ENCODE measurements at places on chromosomes 16 and 17. TPM values are rescaled to one million over a fixed set of nuclear protein-coding genes. Genes with fewer than 3 reads are reported as not detected.

RNU2-1 gene
- total RNA-seq, result not detected

SHISA9 gene
- total RNA-seq, result 0.13 TPM

NEUROD2 gene
- not detected for total RNA-seq

MT1E gene
- 0.69 TPM for total RNA-seq

TVP23B gene
- total RNA-seq, result 65.8 TPM

NOG gene
- total RNA-seq, result 0.78 TPM

KDM8 gene
- total RNA-seq, result 3.0 TPM

TRIM72 gene
- 0.03 TPM for total RNA-seq

PABPN1L gene
- not detected for total RNA-seq

PRAC2 gene
- not detected for total RNA-seq

RCVRN gene
- total RNA-seq, result not detected

PTX4 gene
- total RNA-seq, result not detected

TNS4 gene
- 213 TPM for total RNA-seq

PPY gene
- not detected for total RNA-seq

GAA gene
- total RNA-seq, result 47.4 TPM

NPLOC4 gene
- 108 TPM for total RNA-seq

TBC1D28 gene
- total RNA-seq, result not detected

DNASE1L2 gene
- total RNA-seq, result 0.80 TPM

C16orf86 gene
- total RNA-seq, result not detected

KRTAP2-1 gene
- total RNA-seq, result not detected

GPR139 gene
- not detected for total RNA-seq

ITPRIPL2 gene
- total RNA-seq, result 18.3 TPM

MYO1D gene
- total RNA-seq, result 2.6 TPM

NDRG4 gene
- 28.5 TPM for total RNA-seq

SLFN12L gene
- not detected for total RNA-seq

CEP295NL gene
- 0.48 TPM for total RNA-seq

TGFB1I1 gene
- 65.2 TPM for total RNA-seq

FOXO3B gene
- total RNA-seq, result 3.2 TPM

PEX12 gene
- total RNA-seq, result 9.2 TPM

CISD3 gene
- 93.5 TPM for total RNA-seq

TBC1D3K gene
- not detected for total RNA-seq

CHTF8 gene
- 102 TPM for total RNA-seq

OR3A3 gene
- not detected for total RNA-seq

SCIMP gene
- total RNA-seq, result not detected

FBXO39 gene
- not detected for total RNA-seq

FBXW10 gene
- total RNA-seq, result 1.1 TPM

LLGL2 gene
- 32.7 TPM for total RNA-seq

CTRB2 gene
- not detected for total RNA-seq

TBC1D3I gene
- total RNA-seq, result 0.28 TPM

MPV17L gene
- total RNA-seq, result 5.9 TPM

NPIPB6 gene
- total RNA-seq, result 1.9 TPM

SPPL2C gene
- total RNA-seq, result not detected

ENGASE gene
- total RNA-seq, result 19.0 TPM

MSLN gene
- total RNA-seq, result 3.3 TPM

ITGB3 gene
- 5.1 TPM for total RNA-seq

MPP2 gene
- 1.3 TPM for total RNA-seq

KIF2B gene
- total RNA-seq, result not detected

PDILT gene
- not detected for total RNA-seq

DNAH9 gene
- total RNA-seq, result not detected

CORO6 gene
- total RNA-seq, result 7.5 TPM

PRDM7 gene
- total RNA-seq, result not detected

CPHXL2 gene
- total RNA-seq, result not detected

FOXF1 gene
- total RNA-seq, result not detected

KRT13 gene
- total RNA-seq, result 0.36 TPM

NPIPA3 gene
- total RNA-seq, result 1.2 TPM

TMEM238L gene
- not detected for total RNA-seq

C16orf46 gene
- total RNA-seq, result 1.1 TPM

TBC1D3D gene
- not detected for total RNA-seq

SDR42E1 gene
- total RNA-seq, result 1.3 TPM
